ENCODE measurements at places on chromosomes 7 and 10. TPM values are rescaled to one million over a fixed set of nuclear protein-coding genes. Genes with fewer than 3 reads are reported as not detected.

TRIM73 gene
- total RNA-seq = 3.1 TPM

MMRN2 gene
- total RNA-seq = 0.91 TPM

NKX2-3 gene
- total RNA-seq = 0.06 TPM

PLXNA4 gene
- 1.5 TPM for total RNA-seq

NEBL gene
- total RNA-seq = 2.7 TPM

MTPN gene
- total RNA-seq = 133 TPM

PRTFDC1 gene
- total RNA-seq = 23.8 TPM

TEX47 gene
- total RNA-seq = not detected

FOXP2 gene
- total RNA-seq = not detected

Data from A549 treated with DMSO at 1 μM for 4 hours (cell line).